HFFc6 (cell line): ENCODE measurements at places on chromosomes 12 and 14.

- DNase-seq: peak; percentile 56
Measured at GRCh38 chr14:22668417-22668816, 24.3 kb upstream of the OR6J1 start.

DNA sequence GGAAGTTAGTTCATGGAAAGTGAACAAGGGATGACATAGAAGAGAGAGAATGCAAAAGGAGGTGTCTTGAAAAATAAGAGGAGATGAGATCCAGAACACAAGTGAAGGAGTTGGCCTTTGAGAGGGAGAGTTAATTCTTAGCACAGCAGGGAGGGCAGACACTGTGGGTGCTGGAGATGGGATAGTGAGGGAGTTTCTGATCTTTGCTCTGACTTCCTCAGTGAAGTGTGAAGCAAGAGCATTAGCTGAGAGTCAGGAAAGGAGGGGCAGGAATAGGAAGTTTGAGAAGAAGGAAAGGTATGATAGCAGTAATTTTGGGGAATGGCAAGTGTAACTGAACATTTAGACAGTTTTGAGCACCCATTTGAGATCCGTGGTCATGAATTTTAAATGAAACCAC lies 75.8 kb upstream of the COCH start:
- no peak for DNase-seq

DNA sequence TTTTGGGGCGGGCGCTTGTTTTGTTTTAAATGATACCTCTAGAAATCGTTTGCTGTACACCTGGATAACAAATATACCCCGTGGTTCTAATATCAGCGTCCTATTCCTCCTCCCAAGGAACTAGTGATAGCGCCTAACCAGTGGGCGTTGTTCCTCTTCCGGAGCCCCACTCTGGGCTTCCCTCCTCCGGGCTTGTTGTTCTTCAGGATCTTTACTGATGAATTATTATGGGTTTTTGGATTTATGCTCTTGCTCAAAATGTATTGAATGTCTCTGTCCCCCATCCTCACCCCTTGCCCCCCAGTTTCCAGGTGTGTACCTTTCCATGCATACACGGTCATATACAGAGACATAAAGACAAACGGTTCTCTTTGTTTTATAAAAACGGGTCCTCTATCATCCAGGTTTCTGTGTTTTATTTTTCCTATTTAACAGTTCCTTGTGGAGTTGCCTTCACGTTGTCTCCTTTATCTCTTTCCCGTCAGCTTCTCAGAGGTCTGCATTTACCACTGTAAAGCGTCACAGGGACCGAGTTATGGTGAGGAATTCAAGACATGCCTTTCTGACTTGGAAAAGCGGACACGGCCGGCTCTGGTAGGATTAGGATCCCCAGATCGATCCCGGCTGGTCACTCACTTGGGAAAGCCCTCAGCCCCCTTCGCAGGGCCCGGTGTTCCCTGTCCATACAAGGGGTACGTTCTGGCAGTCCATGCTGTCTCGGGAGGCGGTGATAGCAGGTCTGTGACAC lies 655 bp upstream of the PLEKHG3 start:
- no peak for DNase-seq

GRCh38 chr12:92304371-92305055 lies 158.9 kb upstream of the BTG1 start:
- no peak for DNase-seq

- no peak for DNase-seq
Measured at GRCh38 chr14:70692210-70692609, 50.5 kb downstream of the TTC9 start.

- DNase-seq: no peak
Measured at GRCh38 chr14:97010491-97011160, 213.4 kb downstream of the VRK1 start.
